GM23338 (cell line): ENCODE measurements at places on chromosomes 7 and 10. TPM values are rescaled to one million over a fixed set of nuclear protein-coding genes. Genes with fewer than 3 reads are reported as not detected.

ITIH5 gene
- 2.2 and 6.6 TPM in 2 replicates for total RNA-seq

SFTPA1 gene
- total RNA-seq, result not detected in 2 replicates

SPACDR gene
- total RNA-seq, result 0.52 TPM in 1 of 2 replicates, not detected in the other

SDHAF3 gene
- total RNA-seq, result 11.2 and 35.5 TPM in 2 replicates

LOXL4 gene
- 0.23 and 0.38 TPM in 2 replicates for total RNA-seq

IQCE gene
- total RNA-seq, result 5.0 and 6.5 TPM in 2 replicates

UPK3BL2 gene
- total RNA-seq, result 1.5 TPM in 1 of 2 replicates, not detected in the other

CALCR gene
- 1.4 and 1.6 TPM in 2 replicates for total RNA-seq

GRCh38 chr10:109029870-109030269 is 893.4 kb downstream of the XPNPEP1 start:
- DNase-seq, result no peak

GRCh38 chr7:66258409-66258808 is 53.3 kb downstream of the TPST1 start:
- peak; percentile 64 for DNase-seq

GRCh38 chr7:124257638-124258308 is 224.9 kb upstream of the TMEM229A start:
- DNase-seq, result no peak

DNA sequence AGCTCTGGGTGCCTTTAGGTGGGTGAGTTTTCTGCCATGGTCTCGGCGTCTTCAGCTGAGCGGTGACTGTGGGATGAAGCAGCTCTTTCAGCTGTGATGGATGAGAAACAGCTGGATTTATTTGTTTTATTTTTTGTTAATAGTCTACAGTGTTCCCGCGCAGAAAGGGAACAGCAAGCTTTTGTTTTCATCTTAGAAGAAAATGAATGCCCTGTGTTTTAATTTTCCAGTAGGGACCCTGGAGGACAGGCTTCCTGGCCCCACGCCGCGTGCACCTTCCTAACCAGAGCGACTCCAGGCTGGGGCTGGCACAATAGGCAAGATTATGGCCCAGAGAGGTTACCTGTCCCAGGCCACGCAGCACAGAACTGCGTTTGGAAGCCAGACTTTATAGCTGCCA is 57.6 kb downstream of the GTF2IRD1 start:
- no peak for DNase-seq

GRCh38 chr7:9890092-9890491 is 1083.6 kb upstream of the PHF14 start:
- DNase-seq, result peak; percentile 75

GRCh38 chr10:5731559-5731958 is 46.9 kb downstream of the TASOR2 start:
- DNase-seq, result no peak

DNA sequence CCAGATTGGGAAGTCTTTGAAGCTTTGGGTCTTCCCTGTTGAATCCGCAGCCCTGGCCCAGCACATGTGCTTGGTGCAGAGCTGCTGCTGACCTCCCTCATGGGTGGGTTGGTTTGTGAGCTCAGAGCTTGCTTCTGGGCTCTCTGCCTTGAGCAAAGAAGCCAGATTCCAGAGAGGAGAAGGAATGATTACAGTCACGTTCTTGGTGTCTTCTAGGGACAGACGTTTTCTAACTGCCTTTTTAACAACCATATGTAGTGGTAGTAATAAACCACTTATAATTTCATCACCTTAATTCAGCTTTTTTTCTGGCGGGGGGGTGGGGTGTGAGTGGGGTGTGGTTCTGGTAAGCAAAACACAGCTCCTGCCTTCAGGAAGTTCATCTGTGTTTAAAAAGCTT is 39.5 kb downstream of the LRMDA start:
- no peak for DNase-seq

DNA sequence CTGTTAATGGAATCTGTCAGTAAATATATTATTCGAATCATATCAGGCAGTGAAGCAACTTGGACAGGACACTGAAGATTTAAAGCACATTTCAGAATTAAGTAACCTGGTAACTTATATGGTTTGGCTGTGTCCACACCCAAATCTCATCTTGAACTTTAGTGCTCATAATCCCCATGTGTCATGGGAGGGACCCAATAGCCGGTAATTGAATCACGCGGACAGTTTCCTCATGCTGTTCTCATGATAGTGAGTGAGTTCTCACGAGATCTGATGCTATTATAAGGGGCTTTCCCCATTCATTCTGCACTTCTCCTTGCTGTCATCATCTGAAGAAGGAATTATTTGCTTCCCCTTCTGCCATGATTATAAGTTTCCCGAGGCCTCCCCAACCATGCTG is 83.2 kb upstream of the COL1A2 start:
- no peak for DNase-seq

- DNase-seq, result no peak
Measured at GRCh38 chr7:84339306-84339705, 144.7 kb upstream of the SEMA3A start.

GRCh38 chr7:7563813-7564212 is 2.9 kb upstream of the MIOS start:
- DNase-seq, result no peak

DNA sequence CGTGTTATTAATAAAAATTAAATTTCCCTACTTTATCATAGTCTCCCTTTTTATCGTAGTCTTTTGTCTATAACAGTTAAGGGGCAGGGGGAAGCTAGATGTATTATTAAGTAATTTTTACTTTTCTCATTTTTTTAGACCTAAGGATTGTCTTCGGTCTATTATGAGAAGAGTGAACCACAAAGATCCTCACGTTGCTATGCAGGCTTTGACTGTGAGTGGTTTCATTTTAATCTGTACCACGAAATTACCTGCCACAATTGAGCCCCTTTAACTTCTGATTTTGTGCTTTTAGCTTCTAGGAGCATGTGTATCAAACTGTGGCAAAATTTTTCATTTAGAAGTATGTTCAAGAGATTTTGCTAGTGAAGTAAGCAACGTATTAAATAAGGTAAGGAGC is 40.6 kb downstream of the STAM start:
- DNase-seq, result no peak

DNA sequence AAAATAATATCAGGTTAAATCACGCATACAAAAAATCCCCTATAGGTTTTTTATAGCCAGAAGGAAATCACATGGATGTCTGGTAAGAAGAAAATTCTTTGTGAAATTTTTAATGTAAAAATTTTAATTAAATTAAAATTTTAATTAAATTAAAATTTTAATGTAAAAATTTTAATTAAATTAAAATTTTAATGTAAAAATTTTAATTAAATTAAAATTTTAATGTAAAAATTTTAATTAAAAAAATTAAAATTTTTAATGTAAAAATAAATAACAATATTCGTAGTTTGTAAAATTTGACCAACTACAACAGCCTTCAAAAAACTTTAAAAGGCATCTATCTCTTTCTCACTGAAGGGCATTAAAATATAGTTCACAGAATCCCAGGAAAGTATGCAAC is 61.5 kb downstream of the CTTNBP2 start:
- no peak for DNase-seq

DNA sequence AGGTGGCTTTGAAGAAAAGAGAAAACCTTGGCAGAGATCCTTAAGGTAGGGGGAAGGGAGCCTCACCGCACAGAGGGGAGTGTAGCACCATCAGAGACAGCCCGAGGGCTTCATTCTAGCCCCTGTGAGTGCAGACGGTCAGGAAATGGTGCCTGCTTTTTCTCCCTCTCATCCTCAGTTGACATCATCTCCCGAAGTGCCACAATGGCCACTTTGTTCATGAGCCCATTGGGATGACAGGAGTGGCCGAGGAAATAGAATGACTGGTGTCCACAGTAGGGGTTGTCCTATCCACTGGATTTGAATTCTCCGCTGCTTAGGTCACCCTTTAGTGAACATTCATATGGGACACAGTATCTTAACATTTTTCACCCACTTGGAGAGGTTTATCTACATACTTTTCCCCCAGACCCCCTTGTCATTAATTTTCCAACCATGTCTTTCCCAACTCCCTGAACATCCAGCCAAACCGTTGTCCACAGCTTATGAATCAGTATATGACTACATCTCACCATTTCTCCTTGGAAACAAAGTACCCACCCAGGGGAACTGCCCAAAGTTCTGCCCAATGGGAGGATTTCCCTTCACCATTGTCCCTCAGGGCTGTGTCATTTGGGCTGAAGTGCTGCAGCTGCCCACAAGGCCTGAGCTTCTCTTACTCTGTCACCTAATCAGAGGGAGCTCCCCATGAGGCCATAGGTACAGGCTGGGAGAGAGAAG is 108.8 kb downstream of the ADCY1 start:
- DNase-seq, result no peak

GRCh38 chr10:127550861-127551260 is 1.8 kb downstream of the NPS start:
- no peak for DNase-seq

DNA sequence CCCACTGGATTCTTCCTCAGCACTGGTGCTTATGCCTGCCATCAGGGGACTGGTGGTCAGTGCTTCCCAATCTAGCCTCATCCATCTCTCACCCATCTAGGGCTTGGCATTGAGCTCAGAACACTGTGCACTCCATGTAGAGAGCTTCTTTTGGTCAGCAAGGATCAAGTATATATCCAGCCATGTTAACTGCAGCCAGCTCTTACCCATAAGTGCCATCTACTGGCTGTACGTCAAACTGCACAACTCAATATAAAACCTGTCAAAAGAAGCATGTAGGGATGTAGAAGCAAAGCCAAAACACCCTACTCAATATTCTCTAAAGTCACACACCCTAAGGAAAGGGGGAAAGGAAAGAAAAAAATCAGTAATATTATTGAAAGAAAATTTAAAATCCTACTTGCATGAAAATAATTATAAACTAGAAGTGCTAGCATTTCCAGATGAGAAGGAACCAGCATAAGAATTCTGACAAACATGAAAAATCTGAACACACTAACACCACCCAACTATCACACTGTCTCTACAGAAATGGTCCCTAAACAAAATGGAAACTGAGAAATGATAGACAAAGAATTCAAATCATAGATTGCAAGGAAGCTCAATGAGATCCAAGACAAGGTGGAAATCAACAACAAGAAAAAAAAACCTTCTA is 531.1 kb upstream of the STEAP1 start:
- peak; percentile 66 for DNase-seq

DNA sequence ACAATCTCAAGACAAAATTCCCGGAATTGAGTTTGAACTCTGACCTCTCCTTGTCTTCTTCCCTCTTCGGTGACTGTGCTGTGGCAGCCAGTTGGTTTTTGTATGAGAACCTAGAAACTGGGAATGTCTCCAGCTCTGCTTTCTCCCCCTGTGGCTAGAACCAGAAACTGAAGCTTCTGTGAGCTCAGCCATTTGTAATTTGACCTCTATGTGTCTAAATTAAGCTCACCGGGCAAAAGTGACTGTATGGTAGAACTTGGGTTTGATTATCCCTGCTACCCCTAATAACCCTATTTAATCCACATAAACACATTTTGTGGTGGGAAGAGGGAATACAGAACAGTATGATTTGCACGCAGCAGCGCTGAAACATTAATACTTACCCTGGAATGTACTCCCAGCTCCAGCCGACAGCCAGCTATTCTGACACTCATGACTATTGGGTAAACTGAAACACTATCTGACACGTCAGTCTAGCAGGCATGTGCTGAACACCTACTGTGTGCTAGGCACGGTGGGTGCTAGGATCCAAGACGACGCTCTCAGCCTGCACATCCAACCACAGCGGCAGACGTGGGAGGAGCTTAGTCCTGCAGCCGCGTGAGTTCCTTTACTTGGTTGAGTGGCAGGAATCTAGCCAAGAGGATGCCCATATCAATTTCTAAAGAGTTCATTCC is 324.8 kb downstream of the SFMBT2 start:
- DNase-seq, result peak; percentile 80

DNA sequence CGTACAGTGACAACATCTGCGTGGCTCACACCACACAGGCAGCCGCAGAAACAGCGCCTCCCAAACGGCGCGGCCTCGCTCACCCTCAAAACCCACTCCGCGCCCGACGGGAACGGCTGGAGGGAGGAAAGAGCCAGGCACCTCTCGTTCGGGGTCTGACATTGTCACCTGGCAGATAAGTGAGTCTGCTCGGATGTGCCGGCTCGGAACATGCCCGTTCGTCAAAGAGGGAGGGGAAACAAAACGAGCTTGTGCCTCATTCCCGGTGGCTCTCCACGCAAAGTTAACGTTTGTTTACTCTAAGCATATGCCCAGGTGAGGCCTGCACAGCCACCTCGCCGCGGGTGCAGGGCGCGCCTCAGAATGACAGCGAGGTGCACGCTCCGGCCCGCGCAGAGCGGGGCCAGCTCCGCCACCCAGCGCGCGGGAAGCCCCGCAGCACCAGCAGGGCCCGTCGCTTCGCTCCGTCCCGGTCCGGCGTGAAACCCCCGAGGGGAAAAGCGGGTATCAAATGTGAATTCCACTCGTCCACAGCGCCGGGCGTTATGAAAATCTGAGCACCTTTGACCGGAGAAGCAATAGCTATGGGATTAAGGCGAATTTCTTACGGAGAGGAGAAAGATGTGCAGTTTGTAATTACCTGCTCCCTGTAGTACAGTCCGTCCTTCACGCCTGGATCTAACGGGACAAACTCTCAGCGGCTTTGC is 13.1 kb downstream of the CNPY1 start:
- peak; percentile 38 for DNase-seq

DNA sequence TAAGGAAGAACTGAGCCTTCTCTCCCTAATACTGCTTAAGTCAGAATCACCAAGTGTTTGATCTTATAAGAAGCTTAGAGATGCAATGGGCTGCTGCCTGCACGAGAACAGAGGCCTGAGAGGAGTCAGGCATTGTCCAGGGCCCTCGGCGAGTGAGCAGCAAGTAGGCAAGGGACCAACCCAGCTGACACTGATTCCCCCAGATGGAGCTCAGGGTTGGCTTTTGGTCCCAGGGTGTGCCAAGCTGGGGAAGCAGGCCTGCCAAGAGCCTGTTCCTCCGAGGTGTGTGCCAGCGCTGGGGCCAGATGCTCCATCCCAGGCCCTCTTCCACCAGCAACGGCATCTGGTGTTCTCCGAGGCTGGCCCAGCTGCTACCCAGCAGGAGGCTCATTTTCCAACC is 222.0 kb upstream of the ZMIZ1 start:
- DNase-seq, result no peak

DNA sequence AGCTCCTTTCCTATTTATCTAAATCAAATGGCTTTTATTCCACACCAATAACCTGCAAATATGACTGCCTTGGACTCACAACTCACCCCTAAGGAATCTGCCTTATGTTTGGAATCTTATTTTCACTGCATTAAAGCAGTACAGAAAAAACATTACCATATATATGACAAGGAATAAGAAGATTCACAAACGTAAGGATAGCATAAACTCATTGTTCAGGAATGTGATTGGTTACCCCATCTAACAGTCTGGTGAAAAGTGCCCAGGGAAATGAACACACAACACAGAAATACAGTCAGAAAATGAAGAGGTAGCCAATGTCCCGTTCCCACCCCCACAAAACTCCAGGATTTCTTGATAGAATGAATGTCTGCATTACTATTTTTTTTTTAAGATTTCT is 2.0 kb downstream of the PPP3CB start:
- no peak for DNase-seq

GRCh38 chr10:80492848-80493521 is 38.9 kb downstream of the TSPAN14 start:
- no peak for DNase-seq

- DNase-seq, result no peak
Measured at GRCh38 chr10:83943920-83944319, 195.4 kb upstream of the GHITM start.

- no peak for DNase-seq
Measured at GRCh38 chr10:8677642-8678041, 623.2 kb downstream of the GATA3 start.
